Stimulated activated CD8-positive, alpha-beta memory T cell treated with anti-CD3 and anti-CD28 coated beads, Interleukin-15, amount 100 ng/mL, for 4 hours (primary cell): ENCODE measurements at places on chromosomes 4 and X.

GRCh38 chrX:107711521-107712181 lies 63.9 kb downstream of the TSC22D3 start:
- DNase-seq, result no peak

GRCh38 chr4:113645771-113646441 lies 115.6 kb downstream of the CAMK2D start:
- DNase-seq, result no peak

DNA sequence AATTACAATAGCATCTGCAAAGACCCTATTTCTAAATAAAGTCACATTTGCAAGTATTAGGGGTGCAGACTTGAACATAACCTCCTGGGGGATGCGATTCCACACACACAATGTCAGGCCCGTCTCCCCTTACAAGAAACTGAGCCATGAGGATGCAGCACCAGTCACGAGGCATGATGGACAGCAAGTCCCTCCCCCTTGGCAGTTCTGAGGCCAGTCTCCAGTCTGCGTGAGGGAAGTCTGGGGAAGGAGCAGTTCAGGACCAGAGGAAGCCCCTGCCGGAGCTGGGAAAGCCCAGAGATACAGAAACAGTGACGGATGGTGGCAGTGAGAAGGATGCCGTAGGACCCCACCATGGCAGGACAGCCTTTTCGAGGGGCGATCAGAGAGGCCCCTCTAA lies 9.4 kb downstream of the FAM53A start:
- DNase-seq, result no peak

GRCh38 chr4:147968641-147969040 lies 236.8 kb downstream of the ARHGAP10 start:
- no peak for DNase-seq

DNA sequence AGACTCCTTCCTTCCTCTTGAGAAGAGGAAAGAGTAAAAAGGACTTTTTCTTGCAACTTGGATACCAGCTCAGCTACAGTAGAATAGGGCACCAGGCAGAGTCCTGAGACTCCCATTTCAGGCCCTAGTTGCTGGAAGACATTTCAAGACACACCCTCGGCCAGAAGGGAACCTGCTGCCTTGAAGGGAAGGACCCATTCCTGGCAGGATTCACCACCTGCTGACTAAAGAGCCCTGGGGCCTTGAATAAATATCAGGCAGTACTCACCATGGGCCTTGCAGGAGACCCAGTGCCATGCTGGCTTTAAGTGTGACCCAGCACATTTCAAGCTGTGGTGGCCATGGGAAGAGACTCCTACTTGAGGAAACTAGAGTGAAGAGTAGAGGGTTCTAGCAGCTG lies 317.6 kb downstream of the DKK2 start:
- no peak for DNase-seq

DNA sequence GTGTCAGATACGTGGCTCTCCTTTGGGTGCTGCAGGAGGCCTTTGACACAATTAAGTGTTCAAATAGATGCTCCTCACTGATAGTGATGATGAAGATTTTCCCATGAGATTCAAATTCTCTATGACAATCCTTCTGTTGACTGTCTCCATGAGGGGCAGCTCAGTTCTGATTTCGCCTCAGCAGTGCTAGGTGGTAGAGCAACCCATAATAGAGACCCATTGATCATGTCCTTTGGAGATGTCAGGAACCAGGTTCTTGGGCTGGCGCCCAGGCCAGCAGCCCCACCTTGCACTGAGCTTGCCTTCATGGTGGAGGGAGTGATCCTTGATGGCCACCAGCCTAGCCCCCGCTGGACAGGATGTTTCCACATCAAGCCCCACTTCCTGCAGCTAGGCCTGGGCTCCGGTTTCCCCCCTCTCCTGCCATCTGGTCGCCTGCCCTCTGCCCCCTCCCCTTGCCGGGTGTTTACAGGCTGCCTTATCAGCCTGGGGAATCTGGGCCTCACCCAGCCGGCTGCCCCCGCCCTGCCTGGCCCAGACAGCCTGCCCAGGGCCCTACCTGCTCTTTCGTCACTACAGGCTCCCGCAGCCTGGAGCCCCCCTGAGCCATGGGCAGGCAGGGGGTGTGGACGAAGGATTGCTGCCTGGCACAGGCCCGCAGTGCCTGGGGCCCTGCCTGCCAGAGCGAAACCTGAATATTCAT lies 12.6 kb downstream of the ELF4 start:
- no peak for DNase-seq

DNA sequence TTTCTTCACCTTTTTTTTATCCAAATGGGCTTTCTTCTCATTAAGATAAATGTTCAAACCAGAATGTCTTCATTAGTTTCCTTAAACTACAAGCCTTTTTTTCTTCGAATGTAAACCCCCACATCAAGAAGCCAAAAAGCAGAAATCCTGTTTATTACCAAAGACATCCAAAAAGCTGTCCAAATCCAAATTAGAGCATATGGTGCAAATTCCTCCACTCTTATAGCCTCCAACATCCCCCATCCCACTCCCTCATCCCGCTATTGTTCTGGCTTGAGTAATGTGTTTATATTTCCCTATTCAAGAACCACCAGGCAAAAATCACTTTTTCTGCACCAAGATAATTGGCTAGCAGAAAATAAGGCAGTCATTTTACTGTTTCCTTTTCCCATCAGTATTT lies 315.1 kb upstream of the ADGRL3 start:
- DNase-seq, result no peak

- DNase-seq, result no peak
Observed at GRCh38 chrX:25084446-25084845, 68.7 kb upstream of the ARX start.

DNA sequence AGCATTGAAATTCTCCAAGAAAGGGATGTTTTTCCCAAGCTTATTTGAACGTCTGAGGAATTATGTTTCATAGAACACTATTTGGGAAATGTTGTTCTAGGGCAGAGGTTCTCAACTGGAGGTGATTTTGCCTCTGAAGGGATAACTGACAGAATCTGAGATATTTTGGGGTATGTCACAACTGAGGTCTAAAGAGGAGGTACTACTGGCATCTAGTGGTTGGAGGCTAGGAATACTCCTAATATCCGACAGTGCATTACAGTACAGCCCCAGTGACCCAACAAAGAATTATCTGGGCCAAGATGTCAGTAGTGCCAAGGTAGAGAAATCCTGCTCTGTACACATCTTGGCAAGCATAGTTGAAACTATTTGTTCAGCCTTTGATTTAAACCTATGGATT lies 6.4 kb downstream of the HSPA4L start:
- DNase-seq, result no peak

DNA sequence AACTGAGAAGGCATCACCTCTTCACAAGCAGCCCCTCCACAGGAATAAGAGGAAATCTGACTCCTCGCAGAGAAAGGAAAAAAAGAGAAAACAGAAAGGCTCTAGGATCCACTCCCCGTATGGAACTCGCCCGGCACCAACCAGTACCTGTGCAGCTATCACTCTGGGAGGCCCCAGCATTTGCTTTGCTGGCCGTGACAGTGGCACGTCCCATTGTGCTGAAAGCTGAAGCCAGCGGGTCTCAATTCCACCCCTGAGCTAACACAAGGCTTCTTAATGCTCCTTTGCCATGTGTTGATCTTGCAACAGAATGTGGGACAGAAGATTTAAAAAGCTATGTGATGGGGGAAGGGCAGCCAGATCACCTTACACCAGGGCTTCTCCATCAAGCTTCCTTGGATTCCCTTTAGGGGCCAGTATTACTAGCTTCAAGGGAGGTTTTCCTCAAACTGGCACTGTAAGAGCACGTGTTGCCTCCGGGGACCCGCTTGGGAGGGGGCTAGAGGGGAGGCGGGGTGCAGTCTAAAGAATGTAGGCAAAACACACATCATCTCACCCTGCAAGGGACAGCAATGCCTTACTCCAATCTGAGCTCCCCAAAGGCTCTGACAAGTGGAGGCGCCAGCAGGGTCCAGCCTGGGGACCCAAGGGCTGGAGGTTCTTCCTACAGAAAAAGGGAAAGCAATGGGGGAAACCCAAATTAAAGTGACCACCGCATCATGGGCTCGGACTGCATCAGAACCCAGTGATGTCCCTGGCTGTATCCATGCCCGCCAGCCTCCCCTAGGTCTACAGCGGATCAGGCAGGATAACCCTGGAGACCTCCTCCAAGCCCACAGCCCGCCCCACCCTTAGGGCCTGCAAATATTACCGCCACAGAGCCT lies 1.2 kb downstream of the USP46 start:
- DNase-seq, result no peak

- no peak for DNase-seq
Observed at GRCh38 chr4:178970433-178971140, 1528.3 kb upstream of the AGA start.

DNA sequence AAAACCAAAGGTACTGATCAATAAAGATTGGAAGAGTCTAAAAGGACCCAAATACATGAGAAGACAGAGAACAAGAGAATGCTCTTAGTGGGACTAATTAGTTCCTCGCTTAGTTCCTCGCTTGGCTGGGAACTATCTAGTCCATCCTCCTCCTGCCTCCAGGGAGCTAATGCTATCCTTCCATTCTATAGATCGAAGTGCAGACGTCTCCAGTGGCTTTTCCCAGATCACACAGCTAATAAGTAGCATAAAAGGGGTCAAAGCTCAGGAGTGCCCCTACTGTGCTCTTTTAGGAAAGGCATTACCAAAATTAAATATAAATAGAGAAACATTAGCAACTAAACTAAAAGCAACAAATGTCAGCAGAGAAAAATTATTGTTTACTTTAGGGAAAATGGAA lies 42.3 kb upstream of the PPARGC1A start:
- no peak for DNase-seq

DNA sequence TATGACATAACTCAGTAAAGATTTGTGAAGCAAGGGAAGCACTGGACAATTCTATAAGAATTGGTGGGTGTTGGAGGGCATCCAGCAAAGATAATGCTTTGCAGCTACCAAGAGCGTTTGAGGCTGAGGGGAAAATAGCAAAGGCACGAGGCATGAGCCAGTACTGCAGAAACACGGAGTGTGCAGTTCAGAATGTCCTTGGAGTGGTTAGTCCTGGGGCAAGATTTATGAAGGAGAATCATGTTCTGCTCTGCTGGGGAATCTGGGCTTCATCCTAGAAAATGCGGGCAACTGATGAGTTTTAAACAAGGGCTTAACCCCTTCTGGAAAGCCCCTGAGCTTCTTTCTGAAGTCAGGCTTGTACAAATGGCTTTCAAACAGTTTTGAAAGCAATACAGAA lies 452.5 kb downstream of the IL15 start:
- DNase-seq, result no peak

DNA sequence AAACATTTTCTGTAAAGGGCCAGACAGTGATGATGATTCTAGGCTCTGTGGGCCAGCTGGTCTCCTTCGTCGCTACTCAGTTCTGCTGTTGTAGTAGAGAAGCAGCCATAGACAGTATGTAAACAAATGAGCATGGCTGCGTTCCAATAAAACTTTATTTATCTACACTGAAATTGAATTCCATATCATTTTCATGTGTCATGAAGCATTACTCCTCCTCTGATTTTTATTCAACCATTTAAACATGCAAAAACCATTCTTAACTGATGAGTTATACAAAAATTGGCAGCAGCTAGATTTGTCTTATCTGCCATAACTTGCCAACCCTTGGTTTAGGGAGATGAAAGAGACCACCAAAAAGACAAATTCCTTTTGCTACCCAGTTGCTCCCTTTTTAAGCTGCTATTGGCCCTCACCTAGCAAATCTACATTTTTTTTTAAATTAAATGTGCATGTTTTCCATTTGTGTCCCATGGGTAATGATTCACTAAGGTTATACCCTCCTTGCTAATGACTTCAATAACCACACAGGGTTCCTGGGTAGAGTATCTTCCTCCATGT lies 309.9 kb downstream of the DHX15 start:
- DNase-seq, result no peak

DNA sequence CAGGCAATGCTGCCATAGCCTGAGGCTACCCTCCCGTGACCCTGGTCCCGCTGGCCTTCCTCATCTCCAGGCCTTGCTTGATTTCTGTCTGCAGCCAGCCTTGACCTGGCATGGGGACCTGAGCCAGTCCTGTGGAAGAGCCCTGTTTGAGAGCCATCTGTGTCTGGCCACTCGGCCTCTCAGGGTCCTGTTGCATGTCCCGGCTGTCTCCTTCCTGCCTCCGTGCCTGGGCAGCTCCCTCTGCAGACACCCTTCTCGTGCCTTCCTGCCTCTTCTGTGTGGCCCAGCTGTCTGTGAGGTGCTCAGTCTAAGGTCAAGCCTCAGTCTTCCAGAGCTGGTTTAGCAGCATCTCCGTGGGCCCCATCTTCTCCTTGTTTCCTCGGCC lies 108.4 kb downstream of the SORCS2 start:
- no peak for DNase-seq

DNA sequence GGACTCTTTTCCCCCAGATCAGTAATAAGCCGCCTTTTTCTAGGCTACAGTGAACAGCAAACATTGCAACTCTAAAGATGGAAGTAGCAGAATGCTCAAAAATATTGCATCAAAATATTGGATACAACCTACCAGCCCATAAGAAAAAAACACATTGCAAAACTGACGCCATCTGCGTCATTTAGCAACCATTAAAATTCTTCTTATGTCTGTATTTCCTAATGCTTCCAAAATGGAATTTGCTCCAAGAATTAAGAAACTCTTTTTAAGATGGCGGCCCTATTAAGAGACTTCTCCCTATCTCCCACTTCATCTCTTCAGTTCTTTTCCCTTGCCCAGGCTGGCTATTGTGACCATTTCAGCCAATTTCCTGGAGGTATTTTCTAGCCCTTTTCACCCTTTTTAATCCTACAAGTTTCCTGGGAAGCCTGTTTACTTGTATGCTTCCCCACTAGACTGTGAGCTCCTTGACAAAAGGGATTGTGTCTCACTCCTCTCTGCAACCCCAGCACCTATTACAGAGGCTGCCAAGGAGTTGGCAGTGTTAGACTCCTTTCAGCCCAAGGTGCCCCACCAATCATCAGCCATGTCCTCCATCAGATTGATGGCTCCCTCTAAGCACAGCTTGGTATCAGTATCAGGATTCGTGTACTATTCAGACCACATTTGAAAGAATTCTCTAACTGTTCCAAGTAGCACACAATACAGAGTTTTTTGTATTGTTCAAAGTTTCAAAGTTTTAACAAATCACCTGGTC lies 4.4 kb downstream of the GPC3 start:
- DNase-seq, result no peak

- no peak for DNase-seq
Observed at GRCh38 chr4:140637836-140638235, 69.1 kb upstream of the UCP1 start.

- DNase-seq, result no peak
Observed at GRCh38 chr4:18294021-18294420, 272.5 kb upstream of the LCORL start.
